ENCODE measurements at places on chromosomes 12 and 14.
A peak's percentile ranks its signal among the peaks of the same experiment; 100 is the strongest.

- no peak for DNase-seq
These were observed 59.5 kb upstream of the ARHGAP5 start for GRCh38 chr14:32017587-32017986.

GRCh38 chr12:58163021-58163420 lies 221.7 kb downstream of the ATP23 start:
- DNase-seq = no peak

DNA sequence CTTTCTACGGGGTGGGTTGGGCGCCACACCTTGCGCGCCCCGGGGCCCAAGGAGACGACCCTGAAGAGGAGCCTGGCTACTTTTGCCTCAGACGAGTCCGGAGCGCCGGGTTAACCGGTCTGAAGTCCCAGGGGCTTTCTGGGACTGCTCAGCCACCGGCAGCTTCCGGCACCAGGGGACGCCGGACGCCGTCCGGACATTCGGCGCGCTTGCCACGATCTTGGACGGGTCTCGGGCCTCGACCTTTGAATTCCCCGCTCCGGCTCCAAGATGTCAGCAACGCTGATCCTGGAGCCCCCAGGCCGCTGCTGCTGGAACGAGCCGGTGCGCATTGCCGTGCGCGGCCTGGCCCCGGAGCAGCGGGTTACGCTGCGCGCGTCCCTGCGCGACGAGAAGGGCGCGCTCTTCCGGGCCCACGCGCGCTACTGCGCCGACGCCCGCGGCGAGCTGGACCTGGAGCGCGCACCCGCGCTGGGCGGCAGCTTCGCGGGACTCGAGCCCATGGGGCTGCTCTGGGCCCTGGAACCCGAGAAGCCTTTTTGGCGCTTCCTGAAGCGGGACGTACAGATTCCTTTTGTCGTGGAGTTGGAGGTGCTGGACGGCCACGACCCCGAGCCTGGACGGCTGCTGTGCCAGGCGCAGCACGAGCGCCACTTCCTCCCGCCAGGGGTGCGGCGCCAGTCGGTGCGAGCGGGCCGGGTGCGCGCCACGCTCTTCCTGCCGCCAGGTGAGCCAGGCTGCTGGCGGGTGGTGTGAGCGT lies at the start of gene ACOT4:
ACOT4 (plus strand) TSS at position 184 of the 760 bp plus-strand sequence; CDS start at position 271, 87 bp downstream.
- peak; percentile 40 for DNase-seq

GRCh38 chr14:43765474-43765873 lies 741.6 kb downstream of the FSCB start:
- no peak for DNase-seq

GRCh38 chr14:23071921-23072539 lies 14.7 kb upstream of the CDH24 start:
- no peak for DNase-seq

DNA sequence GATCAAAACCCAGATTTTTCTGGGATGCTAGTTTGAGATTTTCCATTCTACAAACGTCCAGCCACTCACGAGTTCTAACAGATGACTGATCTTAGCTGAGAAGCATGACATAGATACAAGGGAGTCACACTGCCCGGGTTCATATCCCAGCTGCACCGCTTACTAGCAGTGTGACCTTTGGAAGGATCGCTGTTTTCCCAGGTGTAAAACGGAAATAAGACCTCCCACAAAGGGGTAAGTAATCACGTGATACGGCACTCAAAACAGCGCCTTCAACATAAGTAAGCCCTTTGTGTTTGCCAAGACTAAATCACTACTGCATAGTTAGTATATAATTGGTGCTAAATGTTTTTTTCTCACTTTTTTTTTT lies 624 bp upstream of the PWP1 start:
- DNase-seq = peak; percentile 34

GRCh38 chr12:91320999-91321398 lies 138.4 kb upstream of the DCN start:
- DNase-seq = no peak

DNA sequence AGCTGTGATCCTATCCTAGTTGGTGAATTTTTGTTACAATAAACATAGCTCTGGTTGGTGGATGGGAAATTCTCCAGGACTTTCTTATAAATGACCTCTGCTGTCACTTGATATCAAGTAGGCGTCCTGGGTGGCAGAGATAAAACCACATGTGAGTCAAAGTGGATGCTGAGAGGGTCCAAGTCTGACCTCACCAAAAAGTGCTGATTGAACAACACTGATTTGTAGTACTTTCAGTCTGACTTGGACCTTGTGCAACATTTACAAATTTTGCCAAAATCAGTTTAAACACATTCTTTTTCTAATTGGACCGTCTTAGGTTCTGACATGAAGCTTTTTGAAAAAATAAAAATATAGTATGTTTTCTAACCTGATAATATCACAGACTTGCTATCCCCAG lies 585.6 kb downstream of the GALC start:
- no peak for DNase-seq

- no peak for DNase-seq
These were observed 107.1 kb downstream of the LIN7A start for GRCh38 chr12:80830533-80831088.

DNA sequence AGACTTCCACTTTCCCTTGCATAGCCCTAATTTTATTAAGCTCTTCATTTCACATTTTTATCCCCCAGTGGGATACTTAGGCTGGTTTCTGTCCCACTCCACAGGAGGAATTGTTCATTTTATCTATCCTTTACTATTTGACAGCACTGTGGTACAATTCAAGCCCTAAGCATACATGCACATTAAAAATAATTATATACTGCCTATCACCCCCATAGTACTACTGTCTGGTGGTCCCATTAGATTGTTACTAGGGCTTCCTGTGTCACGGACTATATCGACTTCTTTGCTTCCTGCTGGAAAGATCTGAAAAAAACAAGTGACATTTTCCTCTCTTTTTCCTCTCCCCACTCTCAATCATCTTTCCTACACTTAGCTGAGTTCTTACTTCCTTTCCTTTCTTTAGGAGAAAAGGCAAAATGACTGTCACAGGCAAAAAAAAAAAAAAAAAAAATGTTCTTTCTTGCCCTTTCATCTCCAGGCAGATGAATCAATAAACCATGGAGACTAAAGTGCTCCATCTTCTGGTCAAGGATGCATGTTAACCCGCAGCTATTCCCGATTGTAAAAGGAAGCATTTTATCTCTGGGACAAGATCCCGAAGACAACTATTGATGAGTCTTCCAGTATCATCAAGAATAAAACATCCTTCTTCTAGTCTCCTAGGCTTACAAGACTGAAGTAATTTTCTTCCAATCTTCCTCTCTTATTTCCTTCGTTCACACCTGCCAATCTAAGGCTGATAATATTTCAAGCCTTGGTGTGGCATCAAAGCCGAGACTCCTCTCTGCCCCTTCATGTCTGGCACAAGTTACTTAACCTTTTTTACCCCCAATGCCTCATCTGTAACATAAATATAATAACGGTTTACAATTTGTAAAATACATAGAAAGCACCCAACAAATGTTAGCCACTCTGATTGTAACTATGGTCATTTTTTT lies 94.4 kb upstream of the PLEKHG7 start:
- no peak for DNase-seq

GRCh38 chr14:85764822-85765221 lies 234.9 kb downstream of the FLRT2 start:
- DNase-seq = no peak

DNA sequence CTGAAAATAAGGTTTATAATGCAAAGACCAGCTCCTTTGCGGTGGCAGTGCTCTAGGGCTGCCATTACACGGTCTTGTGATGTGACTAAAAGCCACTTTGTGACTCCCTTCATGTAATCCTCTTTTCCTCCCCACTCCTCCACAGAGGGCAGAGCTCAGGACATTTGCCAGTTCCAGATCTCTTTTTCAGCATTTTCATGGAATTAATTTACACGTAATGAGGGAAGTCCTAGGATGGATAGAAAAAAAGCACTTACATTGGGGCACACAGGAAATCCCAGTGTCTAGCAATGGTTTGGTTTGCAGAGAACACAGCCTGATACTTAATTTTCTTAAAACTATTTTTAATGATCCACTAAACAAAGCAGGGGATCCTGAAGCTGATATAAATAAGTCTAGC lies 17.5 kb upstream of the ATF1 start:
- no peak for DNase-seq

GRCh38 chr12:93938317-93938716 lies 210.1 kb upstream of the PLXNC1 start:
- no peak for DNase-seq

- peak; percentile 20 for DNase-seq
These were observed 21.0 kb downstream of the CFL2 start for GRCh38 chr14:34693228-34693939.

- no peak for DNase-seq
These were observed 65.3 kb downstream of the FOS start for GRCh38 chr14:75343911-75344310.

DNA sequence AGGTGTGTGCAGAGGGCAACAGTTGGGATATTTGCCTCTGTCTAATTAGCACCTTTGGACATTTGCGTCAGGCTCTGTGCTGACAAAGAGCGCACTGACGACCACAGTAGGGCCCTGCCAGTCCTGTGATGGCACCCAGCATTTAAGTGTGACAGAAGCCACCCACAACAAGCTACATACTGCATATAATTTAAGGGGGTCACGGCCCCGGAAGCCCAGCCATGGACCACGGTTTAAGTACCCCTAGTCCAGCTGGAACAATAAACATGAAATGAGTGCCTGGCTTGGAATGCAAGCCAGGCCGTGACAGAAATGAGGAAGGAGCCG lies 16.8 kb upstream of the DYNC1H1 start:
- no peak for DNase-seq

- peak; percentile 81 for DNase-seq
These were observed 3.7 kb downstream of the ZFP36L1 start for GRCh38 chr14:68788996-68789820.

GRCh38 chr14:83433618-83434017 lies 1900.0 kb upstream of the SEL1L start:
- no peak for DNase-seq

DNA sequence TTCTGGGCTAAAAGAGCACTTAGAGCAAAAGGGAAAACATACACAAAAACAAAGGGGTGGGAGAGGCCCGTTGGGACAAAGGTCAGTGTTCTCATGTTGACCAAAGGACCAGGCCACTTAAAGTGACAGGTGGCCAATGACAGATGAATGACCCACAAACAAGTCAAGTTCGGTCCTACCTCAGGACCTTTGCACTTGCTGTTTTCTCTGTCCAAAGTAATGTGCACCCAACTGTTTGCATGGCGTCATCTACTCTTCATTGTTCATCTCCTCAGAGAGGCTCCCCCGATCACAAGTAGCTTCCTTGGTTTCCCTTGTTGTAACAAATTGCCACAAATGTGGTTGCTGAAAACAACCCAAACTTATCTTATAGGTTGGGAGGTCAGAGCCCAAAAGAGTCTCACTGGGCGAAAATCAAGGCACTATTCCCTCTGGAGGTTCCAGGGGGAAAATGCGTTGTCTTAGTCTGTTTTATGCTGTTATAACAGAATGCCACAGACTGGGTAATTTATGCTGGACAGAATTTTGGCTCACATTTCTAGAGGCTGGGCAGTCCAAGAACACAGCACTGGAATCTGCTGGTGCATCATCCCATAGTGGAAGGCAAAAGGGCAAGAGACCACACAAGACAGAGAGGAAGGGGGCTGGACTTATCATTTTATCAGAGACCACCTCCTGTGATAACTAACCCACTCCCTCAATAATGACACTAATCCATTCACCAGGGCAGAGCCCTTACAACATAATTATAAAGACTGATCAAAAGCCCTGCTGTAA lies 23.9 kb downstream of the CLMN start:
- DNase-seq = no peak

DNA sequence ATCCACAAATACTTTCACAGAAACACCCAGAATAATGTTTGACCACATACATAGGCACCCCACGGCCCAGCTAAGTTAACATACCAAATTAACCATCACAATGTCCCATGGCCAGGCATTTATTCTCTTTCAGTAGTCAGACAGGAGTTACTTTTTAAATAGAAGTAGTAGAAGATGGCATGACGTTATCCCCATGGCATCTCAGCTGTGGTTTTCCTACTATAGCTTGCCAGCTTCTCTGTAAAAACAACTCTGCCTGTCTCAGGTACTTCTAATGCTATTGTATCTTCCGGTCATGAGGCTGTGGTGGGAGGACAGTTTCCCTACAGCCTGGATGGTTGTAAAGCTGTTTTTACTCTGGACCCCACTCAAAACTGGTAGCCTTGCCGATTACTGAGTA lies 19.3 kb downstream of the CTSG start:
- DNase-seq = no peak

DNA sequence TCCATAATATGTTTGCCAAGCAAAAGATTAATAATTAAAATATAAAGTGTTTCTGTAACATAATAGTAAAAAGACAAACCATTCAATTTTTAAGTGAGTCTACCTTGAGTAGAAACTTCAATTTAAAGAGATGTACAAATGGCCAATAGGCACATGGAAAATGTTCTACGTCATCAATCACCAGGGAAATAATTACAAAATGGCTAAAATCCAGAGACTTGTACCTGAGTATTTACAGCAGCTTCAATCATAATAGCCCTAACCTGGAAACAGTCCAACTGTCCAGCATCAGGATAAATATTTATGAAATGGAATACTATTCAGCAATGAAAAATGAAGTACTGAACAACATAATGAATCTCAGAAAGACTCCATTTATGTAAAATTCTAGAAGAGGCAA lies 95.5 kb upstream of the FAR2 start:
- DNase-seq = no peak

GRCh38 chr12:77485961-77486854 lies 344.5 kb upstream of the NAV3 start:
- no peak for DNase-seq

DNA sequence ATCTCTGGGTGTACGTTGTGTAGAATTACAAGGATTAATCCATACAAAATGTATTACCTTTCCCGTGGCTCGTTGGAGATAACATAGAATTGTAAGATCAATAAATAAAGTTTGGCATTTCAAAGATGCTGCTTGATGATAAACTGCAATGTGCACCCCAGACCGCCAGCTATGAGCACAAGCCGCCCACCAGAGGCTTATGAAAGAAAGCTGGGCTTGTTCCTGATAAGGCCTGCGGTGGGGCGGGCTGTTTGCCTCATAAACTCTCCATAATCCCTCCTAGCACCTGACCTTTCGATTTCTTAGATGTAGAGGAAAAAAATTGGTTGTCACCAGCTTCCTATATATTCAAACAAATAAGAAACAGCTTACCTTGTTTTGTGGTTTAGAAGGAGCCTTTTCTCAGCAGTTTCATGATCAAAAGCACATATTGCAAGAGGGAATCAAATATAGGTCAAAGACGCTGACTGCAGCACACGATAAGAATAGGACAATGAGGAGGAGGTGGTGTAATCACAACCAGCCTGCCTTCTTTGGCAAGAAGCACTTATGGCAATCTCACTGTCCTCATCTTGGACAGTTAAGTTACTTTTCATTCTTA lies 293.6 kb downstream of the RMST start:
- DNase-seq = no peak

All from activated CD4-positive, alpha-beta T cell treated with anti-CD3 and anti-CD28 coated beads, Interleukin-2, amount 50 U/mL, for 48 hours (primary cell).